ENCODE measurements at places on chromosomes 1 and 21.

- DNase-seq: no peak
Measured at GRCh38 chr1:54559111-54559548, 11.1 kb downstream of the ACOT11 start.

DNA sequence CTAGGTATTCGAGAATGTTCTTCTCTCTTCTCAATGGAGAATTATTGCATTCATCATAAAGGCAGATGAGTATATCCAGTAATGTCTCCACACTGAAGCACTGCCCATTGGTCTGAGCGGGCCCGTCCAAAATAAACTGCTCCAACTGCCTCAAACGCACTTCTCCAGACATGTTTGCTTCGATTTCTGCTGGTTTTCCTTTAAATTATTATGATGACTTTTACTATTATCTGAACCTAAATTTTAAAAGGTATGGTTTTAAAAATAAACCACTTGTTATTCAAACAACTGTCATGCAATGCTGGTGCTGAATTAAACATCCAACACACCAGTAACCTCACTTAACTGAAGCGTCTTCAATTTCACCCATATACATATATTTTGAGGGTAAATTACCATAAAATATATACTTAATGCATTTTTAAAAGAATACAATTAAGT is 1.3 kb downstream of the CDC42BPA start:
- peak; percentile 59 for DNase-seq

GRCh38 chr1:204398197-204399125 is 13.2 kb downstream of the PPP1R15B start:
- DNase-seq: peak; percentile 85

DNA sequence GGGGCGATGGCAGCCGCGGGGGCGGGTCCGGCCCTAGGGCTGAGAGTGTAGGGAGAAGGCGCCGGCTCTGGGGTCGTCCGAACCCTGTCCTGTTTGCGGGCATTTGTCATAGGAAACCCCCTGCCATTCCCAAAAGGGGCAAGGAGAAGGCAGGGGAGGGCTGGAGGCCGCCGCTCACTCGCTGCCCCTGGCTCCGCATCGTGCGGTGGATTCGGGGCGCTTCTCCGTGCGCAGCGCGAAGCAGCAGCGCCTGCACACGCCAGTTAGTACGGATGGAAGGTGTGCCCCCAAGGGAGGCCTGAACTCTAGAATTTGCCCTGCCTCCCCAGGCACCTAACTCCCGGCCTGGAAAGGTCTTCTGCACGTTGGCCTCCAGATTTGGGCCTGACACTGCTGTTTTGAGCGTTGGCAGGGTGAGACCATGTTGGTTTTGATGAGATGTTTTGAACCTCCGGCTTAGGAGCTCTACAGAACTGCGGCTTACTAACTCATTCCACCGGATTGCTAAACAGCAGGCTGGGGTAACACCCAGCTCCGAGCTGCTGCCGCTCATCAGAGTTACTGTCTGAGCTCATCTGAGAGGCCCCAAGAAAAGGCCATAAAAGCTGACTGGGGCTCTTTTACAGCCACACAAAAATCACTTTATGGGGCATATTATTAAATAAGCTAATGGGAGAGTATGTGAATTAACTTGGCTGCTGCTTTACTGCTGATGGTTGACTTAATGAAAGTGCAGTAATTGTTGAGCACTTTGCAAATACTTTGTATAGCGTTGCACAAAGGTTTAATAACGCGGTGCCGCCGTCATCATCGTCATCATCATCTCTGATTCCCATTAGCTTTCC is 987 bp downstream of the GPR137B start:
- DNase-seq: peak; percentile 59

DNA sequence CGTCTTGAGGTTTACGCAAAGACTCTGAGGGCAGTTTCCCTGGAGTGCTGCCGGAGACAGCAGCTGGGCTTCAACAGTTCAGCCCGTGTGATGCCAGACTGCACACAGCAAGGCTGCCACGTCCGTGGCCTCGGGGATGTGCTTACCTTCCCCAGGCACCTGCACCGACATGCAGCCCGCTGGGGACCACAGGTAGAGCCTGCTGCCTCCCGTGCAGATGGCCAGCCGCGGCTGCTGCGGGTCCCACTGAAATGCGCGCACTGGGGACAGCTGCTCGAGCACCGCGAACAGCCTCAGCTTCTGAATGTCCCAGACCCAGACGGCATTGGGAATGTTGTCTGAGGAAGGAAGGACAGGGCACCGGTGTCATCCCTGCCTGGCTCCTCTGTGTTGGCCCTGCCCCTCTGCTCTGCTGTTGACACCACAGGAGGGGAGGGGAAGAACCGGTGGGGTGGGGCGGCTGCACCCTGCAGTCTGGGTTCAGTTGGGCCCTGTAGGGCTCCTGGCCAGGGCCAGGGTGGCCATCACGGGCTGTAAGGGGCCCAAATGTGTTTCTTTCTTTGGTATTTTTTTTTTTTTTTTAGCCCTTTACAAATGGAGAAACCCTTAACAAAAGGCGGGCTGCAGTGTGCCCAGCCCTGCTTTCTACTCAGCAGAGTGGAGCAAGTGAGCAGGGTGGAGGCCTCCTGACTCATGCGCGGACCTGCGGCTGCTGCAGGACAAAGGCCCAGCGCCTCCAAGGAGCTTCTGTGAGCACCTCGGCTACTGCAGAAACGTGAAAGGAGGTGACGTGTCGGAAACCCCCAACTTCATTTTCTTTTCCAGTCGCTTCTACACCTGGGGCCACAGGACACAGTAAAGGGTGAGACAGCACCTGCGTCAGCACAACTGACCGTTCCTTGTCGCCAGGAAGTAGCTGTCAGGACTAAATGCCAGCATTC is 6.8 kb downstream of the TPRG1L start:
- no peak for DNase-seq

DNA sequence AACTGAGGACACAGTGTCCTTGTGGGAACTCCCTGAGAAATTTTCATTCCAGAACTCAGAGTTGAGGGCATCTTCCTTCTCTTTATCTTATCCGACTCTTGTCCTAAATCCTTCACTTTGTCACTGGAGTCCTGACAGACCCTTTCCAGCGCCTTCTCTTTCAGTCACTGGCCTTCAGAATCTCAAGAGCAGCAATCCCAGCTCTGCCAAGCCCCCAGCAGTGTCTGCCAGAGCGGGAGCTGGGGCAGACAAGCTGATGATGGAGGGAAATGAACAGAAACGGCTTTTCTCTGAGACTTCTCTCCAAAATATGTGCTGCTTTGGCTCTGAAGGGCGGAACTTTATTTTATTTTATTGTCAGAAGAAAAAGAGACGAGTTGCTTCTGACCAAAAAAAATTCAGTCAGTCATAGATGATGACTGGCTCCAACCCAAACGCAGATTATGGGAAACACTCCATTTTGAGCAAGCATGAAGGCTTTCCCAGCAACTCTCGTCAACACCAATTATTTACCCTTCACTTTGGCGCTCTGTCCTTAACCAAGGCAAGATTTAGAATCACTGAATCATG is 32.2 kb downstream of the MIS18A start:
- DNase-seq: no peak

- no peak for DNase-seq
Measured at GRCh38 chr1:4745560-4745959, 91.2 kb downstream of the AJAP1 start.

DNA sequence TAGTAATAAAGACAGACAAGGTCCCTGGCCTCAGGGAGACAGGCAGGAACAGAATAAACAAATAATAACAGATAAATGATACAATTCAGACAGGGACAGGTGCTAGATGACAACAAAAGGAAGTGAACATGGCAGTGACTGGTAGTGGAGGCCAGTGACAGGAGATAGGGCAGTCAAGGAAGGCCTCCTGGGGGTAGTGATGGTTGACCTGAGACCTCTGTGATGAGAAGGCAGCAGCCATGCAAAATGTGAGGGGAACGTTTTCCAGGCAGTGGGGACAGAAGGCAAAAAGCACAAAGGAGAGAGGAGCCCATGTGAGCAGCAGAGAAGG is 18.5 kb downstream of the OPTC start:
- DNase-seq: no peak

DNA sequence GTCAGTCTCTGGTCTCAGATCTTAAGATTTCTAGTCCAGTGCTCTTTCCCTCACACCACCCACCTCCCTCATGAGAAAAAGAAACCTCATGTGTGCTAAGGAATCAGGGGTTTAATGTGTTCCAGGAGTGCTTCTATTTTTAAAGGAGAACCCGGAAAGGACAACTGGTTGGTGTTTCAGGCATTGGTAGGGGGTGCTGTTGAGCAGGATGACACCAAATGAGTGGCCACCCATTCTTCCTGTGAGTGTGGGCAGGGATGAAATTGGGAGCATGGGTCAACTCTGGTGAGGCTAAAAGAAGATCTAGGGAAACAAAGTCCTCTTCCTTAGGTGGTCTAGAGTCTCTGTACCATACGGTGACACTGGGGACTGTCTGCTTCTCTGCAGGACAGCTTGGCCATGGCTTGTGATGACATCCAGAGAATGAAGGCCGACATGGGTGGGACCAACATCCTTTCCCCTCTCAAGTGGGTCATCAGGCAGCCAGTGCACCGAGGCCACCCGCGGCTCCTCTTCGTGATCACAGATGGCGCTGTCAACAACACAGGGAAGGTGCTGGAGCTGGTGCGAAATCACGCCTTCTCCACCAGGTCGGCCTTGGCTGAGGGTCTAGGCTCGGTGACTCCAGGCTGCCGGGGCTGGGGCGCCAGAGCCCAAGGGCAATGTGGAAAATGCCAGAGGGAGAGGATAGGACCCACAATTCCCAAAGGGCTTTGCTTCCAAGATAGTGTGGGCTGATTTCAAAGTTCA is 39.3 kb downstream of the VWA5B1 start:
- no peak for DNase-seq

GRCh38 chr1:242824435-242824834 is 299.9 kb upstream of the PLD5 start:
- DNase-seq: peak; percentile 23
